NCI-H2171 treated with DMSO at 0.1 percent for 48 hours (cell line): ENCODE measurements at places on chromosomes 11 and 22.

DNA sequence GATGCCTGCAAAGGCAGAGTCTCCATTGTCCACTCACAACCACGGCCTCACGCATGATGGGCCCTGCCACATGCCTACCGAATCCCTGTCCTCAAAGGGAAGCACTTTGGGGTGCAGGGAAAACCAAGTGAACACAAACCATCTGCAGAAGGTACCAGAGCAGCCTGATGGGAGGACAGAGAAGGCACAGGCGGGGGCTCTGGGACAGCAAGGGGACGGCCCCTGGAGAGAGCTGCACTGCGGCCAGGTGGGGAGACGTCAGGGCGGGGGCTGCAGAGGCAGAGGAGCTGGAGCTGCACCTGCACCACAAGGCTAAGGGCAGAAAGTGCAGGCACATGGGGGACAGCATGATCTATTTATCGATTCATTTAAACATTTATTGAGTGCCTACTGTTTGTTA, 1056.0 kb downstream of the TBC1D22A start:
- no peak for DNase-seq

DNA sequence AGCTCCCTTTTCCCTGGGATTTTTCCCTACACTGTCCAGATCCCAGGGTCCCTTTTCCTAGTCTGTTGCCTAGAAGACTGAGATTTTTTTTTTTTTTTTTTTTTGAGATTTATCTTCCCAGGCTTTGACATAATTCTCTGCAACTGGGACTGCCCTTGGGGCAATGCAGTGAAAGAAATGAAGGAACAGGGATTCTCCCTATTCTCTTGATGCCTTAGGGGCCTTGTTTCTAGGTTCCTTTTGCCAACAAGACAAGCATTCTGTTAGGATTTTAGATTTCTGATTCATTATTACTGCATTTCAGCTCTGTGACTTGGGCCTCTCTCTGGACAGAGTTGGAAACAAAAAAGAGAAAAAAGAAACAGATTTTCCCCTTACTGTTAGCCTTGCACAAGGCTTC, 47.3 kb downstream of the QSER1 start:
- no peak for DNase-seq

DNA sequence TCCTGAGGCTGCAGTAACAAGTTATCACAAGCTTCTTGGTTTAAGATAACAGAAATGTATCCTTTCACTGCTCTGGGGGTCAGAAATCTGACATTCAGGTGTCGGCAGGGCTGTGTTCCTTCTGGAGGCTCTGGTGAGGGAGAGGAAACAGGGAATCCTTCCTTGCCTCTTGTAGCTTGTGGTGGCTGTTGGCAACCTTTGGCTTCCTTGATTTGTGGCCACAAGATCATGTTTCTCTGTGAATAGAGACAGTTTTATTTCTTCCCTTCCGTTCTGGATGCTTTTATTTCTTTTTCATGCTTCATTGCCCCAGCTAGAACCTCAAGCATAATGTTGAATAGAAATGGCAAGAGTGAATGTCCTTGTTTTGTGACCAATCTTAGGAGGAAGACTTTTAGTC, 44.0 kb downstream of the MPPED1 start:
- DNase-seq, result no peak

DNA sequence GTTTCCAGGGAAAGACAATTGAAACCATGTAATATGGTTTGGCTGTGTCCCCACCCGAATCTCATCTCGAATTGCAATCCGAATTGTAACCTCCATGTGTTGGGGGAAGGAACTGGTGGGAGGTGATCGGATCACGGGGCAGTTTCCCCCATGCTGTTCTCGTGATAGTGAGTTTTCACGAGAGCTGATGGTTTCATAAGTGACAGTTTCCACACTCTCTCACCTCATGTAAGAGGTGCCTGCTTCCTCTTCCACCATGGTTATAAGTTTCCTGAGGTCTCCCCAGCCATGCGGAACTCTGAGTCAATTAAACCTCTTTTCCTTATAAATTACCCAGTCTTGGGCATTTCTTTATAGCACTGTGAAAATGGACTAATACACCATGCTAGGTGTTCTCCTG, 148.3 kb upstream of the CADM1 start:
- no peak for DNase-seq

DNA sequence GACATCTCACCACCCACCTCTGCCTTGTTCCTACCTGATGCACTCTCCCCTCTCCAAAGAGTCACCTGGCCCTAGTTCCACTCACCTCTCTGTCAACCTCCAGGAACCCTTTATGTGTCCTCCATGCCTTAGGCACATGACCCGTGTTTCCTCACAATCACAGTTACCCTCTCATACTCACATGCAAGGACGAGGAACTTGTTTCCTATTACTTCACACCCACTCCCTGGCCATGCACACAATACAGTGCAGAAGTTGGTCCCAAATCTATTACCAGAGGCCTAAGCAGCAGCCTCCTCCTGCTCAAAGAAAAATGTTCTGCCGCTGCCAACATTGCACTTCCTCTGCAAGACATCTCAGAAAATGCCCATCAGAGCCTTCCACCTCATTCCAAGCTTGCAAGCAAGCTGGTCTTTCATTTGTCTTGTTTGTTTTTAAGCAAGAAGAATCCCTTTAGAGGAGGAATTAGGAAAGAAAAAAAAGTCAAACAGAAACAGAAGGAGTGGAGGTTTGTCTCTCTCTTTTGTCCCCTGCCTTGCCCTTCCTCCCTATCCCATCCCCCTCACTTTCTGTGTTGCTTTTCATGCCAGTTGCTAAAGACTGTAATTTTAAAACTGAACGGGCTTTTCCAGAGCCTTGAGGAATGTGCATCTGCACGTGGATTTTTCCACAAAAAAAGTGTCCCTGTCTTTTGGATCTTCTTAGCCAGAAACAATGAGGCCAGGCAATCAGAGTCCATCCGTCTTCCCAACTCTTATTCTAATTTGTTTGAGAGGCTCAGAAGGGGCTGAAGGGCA, 63.4 kb downstream of the KCNJ1 start:
- no peak for DNase-seq

- no peak for DNase-seq
Observed at GRCh38 chr11:133133050-133133449, 399.3 kb downstream of the OPCML start.

DNA sequence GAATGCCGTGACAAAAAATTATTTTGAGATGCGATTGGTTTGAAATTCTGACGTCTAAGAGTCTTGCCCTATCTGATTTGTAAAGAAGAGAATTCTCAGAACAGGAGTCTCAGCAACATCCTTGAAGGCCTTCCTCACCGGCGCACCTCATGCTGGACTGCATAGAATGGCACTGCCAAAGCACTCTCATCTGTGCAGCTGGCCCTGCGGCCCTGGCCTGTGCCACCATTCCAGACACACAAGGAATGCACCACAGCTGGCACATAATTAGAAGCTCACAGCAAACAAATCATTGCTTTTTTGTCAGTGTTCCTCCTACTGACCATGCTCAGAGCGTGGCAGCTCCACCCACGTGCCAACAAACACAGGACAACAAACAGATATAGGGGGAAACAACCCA, 166.0 kb downstream of the KIRREL3 start:
- DNase-seq, result no peak

GRCh38 chr11:43732225-43732624, 51.7 kb downstream of the HSD17B12 start:
- DNase-seq, result no peak

DNA sequence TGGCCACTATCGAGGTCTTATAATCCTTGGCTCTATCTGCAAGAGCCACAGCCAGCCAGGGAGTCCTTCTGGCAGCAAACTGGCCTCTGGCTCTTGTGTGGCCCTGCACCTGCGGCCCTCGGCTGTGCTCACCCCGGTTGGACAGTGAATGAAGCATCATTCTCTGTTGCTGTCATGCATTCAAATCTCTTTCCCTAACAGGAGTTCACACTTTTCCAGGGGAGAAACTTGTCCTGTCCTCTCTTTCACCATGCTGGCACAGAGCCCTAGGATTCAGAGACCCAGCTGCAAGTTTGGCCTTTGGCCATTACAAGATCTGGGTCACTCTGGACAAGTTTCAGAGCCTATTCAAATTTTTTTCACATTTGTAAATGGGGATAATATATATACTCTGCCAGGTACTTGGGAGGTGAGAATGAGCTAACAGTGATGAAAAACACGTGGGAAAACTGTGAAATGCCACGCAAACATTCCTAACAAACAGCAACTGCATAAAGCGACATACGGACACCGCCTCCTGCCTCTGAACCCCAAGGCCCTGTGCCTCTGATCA, 34.2 kb downstream of the TMEM184B start:
- no peak for DNase-seq

GRCh38 chr11:81975261-81975900, 758.3 kb downstream of the FAM181B start:
- no peak for DNase-seq

DNA sequence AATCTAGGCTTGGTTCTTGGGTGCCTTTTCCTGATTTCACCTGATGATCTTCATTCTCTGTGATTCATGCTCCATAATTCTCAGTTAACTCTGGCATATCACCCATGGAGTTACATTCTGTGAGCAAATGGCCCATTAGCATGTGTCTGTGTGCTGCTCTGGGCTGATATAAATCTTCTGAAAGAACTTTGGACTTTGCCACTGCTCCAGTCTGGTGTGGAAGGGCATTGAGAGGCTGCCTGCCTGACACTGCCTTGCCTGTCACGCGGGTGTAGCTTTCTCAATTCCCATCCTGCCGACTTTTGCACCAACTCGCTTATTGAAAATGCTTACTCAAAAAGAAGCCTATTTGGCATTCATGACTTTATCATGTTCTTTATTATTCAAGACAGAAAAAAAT, 42.2 kb downstream of the FAT3 start:
- DNase-seq, result no peak

DNA sequence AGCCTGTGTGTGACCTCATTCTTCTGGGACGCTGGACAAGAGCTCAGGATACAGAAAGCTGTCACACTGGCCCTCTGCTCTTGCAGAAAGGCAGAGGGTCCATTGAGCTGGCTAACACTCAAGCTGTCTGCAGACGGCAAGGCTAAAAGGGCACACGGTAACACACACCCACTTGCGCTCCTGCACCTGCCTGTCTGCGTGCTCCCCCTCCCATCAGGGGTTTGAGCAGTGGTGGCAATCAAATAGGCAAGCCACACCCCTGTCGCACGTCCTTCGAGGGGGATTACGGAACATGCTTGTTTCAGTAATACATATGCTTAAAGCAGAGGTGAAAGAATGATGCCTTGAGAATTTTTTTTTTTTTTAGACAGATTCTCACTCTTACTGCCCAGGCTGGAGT, 7.1 kb upstream of the QSER1 start:
- no peak for DNase-seq

DNA sequence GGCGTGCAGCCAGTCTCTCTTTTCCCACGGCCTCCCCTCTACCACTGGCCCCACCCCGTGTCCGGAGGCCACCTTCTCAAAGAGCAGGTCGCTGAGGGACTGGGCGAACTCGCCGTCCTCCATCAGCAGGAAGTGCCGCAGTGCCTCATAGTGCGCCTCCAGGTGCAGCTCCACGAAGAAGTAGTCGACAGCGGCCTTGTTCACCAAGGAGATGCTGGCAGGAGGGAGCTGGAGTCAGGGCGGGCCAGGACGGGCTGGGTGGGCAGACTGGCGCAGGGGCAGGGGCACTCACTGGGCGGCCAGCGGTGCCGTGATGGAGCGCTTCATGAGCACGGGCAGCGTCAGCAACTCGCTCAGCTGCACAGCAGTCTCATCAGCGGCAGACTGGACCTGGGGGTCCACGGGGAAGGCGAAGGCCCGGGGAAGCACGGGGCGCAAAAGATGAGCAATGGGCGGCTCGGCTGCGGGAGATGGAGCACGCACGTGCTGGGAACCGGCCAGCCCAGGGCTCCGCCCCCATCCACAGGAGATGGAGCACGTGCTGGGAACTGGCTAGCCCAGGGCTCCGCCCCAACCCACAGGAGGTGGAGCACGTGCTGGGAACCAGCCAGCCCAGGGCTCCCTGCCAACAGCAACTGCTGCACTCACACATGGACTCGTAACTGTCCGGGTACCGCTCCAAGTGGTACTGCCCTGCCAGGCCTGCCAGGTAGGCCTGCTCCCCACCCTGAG, 18.4 kb downstream of the SELENOO start:
- peak; percentile 44 for DNase-seq

- no peak for DNase-seq
Observed at GRCh38 chr11:15169815-15170551, 55.3 kb downstream of the INSC start.

DNA sequence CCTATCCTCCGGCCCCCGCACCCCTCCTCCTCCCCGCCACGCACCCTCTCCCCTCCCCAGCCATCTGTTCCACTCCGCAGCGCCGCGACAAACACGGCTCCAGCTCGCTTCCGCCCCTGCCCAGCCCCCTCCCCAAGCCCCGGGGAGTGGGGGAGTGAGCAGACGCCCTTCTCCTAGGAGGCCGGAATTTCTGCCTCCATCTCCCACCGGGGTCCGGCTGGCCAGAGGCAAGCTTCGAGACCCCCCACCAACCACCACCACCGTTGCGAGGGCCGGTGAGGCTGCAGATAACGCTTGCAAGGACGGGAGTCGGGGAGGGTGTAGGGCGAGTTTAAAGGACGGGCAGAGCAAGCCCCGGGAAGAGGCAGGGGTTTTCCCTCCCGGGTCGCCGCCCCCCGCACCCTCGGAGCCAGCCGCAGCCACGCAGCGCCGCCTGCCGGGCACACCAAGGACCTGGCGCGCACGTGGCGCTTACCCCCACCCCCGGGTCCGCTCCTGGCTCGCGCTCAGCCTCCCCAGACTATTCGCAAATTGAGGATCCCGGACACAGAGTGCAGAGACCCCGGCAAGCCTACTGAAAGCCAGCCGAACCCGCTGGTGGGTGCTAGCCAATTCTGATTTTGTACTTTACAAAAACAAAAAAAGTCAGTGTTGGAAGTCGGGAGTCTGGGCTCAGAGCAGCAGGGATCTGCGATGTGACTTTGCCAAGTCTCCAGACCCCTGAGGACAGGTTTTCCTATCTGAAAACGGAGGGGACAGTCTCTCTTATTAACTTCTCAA, 22.6 kb downstream of the RTN4RL2 start:
- DNase-seq, result peak; percentile 89

- peak; percentile 0 for DNase-seq
Observed at GRCh38 chr11:3609416-3610265, 32.2 kb downstream of the ART5 start.

GRCh38 chr11:47533690-47534151, 19.2 kb downstream of the CELF1 start:
- DNase-seq, result no peak

DNA sequence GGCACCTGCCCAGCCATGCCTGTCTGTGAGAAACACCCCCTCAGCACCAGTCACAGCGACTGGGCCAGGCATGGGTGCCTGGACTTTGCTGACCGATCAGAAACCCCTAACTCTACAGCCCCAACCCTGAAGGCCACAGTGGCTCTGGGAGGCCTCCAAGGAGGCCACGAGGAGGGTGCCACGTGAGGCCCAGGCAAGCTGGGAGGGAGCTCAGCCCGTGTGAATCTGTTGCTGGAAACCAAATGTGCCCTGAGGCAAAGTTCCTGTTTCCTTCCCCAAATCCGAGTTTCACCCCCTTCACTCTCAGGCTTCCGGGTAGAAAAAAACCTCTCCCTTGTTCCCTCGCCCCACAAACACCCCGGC, 1.3 kb downstream of the UNC93B1 start:
- DNase-seq, result no peak

GRCh38 chr11:42768576-42768975, 543.2 kb upstream of the API5 start:
- DNase-seq, result no peak
